ENCODE measurements at places on chromosomes 3 and 15. TPM values are rescaled to one million over a fixed set of nuclear protein-coding genes. Genes with fewer than 3 reads are reported as not detected.

DNA sequence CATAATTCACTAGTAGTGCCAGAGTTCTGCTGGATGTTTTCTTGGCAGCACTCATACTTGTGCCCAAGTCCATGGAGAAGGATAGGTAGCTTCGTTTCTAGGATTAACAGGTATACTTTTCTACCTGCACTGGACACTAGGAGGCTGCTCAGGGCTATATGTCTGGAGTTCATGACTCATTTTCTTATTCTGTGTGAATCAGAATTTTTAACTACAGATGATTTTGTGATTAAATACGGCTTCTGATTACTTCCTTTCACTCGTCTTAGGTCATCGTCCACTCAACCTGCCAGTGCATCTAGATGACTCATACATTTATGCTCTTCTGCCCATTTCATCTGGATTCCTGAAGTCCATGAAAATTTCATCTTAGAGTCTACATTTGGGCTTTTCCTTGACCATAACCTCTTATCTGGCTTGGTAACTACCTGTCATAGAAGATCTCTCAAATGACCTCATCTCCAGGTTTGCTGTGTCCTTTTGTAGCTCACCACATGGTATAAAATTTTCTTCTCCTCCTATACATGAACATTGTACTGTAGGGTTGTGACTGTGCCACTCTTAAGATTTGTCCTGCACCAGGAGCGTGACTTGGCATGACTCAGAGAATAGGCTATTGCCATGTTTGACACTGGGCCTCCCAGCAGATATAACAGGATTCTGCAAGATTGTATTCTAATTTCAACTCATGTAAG, 66.7 kb upstream of the GCSAM start:
- no peak for DNase-seq

LRRC2 gene
- polyA plus RNA-seq = 1.8 TPM

GRCh38 chr15:29272219-29272618, 2.6 kb upstream of the NSMCE3 start:
- no peak for DNase-seq

DNA sequence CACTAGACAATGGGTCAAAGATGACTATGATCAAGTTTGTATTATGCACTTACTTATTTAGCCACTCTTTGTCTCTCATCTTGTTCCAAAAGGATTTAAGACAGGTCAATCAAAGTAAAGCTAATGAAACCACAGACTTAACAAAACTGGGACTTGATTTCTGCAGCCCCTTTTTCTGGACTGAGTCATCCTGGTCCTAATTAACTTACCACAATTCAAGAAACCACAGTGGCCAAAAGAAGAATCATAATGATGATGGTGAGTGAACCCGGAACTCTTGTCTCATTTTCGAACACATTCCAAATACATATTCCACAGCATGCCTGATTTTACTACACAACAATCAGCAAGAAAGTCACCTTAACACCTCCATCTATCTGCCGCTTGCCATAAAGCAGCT, 1333.0 kb downstream of the ROBO1 start:
- DNase-seq = no peak

TMIE gene
- polyA plus RNA-seq = 0.47 TPM

- DNase-seq = no peak
Measured at GRCh38 chr15:87522997-87523396, 733.5 kb downstream of the NTRK3 start.

DNA sequence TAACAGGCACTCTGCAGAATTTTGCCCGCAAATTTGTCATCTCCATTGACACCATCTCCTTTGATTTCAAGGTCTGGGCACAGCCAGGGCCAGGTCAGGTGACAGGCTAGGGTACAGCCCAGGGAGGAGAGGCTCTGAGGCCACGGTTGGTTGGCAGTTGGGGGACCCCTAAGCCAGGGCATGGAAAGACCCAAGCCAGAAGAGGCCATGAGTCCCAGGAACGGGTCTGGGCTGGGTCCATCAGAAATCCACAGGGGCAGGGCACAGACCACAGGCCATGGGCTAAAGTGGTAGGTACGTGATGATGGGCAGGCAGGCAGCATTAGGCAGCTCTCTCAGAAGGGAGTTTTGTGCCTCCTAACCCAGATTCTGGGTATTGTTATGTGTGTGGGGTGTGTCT, 45.8 kb downstream of the SEMA3G start:
- DNase-seq = no peak

DNA sequence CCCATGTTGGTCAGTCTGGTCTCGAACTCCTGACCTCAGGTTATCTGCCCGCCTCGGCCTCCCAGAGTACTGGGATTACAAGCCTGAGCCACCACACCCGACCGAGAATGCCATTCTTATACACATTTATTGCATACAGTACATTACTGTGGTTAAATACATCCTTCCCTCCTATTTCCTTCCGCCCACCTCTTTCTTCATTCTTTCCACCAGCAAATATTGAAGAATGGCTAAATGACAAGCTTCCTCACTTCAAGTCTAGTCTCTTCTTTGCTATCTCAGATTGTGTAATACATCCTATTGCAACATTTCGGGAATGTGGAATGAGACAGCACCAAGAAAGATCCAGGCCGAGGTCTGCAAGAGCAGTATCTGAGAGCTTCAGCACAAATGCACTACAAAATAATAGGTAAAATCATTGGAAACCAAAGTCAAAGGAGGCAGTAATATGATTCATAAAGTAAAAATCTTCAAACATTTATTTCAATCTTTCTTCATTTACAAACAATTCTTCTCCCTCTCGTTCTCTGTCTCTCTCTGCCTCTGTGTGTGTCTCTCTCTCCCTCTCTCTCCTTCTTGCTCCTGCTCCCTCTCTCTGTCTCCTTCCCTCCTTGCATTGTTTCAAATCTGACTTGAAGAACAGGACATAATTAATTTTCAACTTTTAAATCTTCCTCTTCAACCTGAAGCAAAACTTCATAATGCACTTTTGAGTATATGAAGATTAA, 94.7 kb upstream of the TGFBR2 start:
- DNase-seq = no peak

- DNase-seq = no peak
Measured at GRCh38 chr3:74523811-74524210, 90.6 kb downstream of the CNTN3 start.

DNA sequence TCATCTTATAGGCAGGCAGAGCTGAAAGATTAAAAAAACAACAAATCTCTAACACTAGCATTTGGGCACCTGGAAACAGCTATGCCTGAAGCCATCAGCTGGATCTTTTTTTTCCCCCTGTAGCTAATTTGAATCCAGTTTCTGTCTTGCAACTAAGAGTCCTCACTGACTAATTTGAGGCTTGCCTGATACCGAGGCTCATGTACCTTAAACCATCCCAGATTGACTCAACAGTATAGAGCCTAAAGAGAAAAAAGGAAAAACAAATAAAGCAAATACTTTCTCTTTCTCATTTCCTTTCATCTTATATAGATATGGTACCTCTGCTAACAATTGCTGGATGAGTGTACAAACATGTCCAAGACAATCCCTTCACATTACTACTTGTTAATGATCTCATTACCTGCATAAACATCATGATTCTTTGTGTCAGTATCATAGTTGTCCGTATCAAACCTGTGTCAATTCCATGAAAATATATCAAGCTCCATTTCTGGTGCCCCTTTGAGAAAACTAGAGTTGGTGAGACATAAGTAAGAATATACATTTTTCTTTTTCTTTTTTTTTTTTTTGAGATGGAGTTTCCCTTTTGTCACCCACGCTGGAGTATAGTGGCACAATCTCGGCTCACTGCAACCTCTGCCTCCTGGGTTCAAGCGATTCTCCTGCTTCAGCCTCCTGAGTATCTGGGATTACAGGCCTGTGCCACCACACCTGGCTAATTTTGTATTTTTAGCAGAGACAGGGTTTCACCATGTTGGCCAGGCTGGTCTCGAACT, 43.1 kb downstream of the BHLHE40 start:
- DNase-seq = no peak

GRCh38 chr15:41263891-41264351, 32.9 kb downstream of the CHP1 start:
- DNase-seq = no peak

- DNase-seq = no peak
Measured at GRCh38 chr3:11810276-11810675, 36.4 kb downstream of the TAMM41 start.

MASP1 gene
- polyA plus RNA-seq = 8.7 TPM

ANKRD34C gene
- polyA plus RNA-seq = 0.10 TPM

DNA sequence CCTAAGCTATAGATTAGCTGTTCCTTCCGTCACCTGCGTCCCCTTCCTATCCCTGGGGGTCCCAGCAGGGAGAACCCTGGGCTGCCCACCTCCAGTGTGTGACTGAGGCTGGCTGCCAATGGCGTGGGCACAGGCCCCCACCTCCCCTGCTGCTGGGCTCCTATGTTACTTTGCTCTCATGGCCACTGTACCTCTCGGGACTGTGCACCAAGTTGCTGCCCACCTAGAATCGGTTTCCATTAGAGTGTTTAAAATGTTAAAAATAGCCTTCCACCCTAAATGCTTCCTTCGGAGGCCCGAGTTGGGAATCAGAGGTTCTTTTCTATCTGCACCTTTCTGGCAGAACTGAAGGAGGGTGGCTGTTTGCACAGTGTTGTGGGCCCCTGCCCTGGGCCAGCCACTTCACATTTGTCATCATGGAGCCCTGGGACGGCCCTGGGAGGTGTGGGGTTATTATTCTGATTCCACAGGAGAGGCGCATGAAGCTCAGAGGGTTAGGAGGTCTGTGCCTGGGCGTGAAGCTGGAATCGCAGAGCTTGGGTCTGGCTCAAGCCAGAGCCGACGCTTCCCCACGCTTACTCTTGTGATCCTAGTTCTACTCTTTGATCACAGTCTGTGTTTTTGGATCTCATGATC, 29.1 kb downstream of the IRAK2 start:
- DNase-seq = no peak

GRCh38 chr3:181728470-181729340, 17.0 kb downstream of the SOX2 start:
- DNase-seq = no peak

DNA sequence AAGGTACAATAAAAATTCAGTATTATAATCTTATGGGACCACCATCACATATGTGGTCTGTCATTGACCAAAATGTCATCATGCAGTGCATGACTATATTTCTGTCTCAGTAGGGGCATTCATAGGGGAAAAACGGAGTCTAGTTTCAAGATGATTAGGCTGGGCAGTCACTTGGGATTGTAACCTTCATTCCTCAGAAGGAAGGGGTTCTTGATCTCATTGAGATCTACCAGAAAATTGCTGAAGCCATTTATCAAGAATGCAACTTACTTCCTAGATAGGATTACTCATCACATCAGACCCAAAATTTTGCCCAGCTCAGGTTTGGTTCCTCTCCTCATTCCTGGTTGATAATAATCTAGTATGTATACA, 37.3 kb downstream of the BTD start:
- no peak for DNase-seq

- no peak for DNase-seq
Measured at GRCh38 chr15:31465083-31465955, 138.7 kb downstream of the KLF13 start.

GRCh38 chr15:40940296-40940801, 11.2 kb downstream of the DLL4 start:
- DNase-seq = no peak

SNX22 gene
- polyA plus RNA-seq = 1.9 TPM

- no peak for DNase-seq
Measured at GRCh38 chr3:101069901-101070798, 76.9 kb upstream of the ABI3BP start.

GRCh38 chr3:128167973-128168674, 14.8 kb downstream of the EEFSEC start:
- no peak for DNase-seq

KLF13 gene
- 70.1 TPM for polyA plus RNA-seq

ISLR2 gene
- 0.93 TPM for polyA plus RNA-seq

- DNase-seq = no peak
Measured at GRCh38 chr15:79130535-79131130, 40.1 kb upstream of the RASGRF1 start.

FSTL1 gene
- 519 TPM for polyA plus RNA-seq

DNA sequence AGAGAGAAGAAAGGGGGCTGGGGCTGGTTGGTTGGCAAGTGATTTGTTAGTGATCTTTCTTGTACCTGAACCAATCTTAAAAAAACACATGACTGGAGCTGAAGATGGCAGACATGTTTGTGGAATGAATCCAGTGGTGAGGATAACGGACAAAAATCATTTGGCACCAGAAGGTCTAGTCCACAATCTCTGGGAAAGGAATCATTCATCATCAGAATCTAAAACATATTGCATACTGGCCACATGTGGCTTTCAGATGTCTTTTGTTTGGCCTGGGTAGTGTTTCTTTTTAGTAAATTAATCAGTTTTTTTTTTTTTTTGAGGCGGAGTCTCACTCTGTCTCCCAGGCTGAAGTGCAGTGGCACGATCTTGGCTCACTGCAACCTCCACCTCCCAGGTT, 5.0 kb downstream of the NEK11 start:
- DNase-seq = no peak

DNA sequence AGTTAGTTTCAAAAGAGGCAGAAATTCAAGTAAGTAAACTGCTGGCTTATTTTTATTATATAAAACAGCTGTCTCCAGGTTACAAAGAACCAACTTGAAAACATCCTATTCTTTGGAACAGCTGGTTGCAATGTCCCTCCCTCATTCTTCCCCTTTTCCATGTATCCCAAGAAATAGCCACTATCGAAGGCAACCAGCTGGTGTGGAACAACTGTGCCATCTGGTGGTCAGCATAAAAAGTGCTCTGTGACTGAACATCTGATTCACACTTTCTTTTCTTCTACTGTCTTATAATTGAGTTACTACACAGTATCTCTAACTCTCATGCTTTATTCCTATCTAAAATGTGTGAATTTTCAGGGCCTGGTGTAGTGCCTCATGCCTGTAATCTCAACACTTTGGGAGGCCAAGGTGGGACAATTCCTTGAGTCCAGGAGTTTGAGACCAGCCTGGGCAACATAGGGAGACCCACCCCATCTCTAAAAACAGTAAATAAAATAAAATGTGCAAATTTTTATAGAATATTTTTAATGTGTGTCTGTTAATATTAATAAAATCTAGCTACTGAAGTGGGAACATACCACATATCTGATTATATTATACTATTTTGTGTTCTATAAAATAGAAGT, 9.6 kb downstream of the OSBPL11 start:
- peak; percentile 78 for DNase-seq

PPARG gene
- 28.5 TPM for polyA plus RNA-seq

DNA sequence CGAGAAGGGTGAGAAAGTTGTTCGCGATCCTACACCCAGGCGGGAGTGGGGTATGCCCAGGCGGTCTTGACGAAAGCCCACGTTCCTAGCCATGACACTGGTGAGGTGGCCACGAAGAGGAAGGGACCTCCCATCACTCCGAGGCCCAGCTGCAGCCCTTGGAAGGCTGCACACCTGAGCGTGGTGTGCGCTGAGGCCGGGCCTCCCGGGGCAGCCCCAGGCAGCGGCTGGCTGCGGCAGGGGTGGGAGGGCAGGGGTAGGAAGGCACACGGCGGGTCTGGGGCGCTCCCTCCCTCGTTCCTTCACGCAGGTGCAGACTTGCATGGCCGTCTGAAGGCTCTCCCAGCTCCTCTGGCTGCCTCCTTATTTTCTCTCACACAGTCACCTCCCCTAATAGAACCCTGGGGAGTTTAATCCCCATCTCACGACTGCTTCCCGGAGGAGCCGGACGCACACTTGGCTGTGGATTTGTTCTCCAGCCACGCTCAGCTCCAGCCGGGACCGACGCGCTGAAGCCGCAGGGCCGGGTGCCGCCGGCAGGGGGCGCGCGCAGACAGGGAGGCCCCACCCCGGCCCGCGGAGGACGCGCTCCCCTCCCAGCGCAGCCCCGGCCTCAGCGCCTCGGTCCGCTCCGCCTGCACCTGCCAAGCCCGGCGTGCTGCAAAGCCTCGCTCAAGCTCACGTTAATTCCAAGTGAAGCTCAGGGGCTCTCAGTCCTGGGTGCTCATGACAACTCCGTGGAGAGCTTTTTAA, 37.8 kb upstream of the MUC4 start:
- DNase-seq = no peak

- no peak for DNase-seq
Measured at GRCh38 chr3:187544326-187544725, 125.9 kb downstream of the SST start.

- DNase-seq = no peak
Measured at GRCh38 chr3:188165596-188165995, 11.6 kb downstream of the LPP start.

All from left kidney (tissue), 8 donors.